Epithelial cell of prostate (primary cell): ENCODE measurements at places on chromosomes 3 and 15.

DNA sequence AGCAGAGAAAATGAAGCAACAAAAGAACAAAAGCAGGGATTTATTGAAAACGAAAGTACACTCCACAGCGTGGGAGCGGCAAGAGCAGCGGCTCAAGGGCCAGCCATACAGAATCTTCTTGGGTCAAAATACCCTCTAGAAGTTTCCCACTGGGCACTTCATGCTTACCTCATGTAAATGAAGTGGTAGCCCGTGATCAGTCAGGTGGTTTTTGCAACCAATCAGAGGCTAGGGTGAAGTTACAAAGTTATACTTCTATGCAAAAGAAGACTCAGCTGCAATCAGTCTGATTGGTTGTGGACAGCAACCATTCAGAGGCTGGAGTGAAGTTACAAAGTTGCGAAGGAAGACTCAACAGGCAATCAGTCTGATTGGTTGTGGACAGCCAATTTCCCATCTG lies 37.8 kb upstream of the TRH start:
- no peak for DNase-seq

DNA sequence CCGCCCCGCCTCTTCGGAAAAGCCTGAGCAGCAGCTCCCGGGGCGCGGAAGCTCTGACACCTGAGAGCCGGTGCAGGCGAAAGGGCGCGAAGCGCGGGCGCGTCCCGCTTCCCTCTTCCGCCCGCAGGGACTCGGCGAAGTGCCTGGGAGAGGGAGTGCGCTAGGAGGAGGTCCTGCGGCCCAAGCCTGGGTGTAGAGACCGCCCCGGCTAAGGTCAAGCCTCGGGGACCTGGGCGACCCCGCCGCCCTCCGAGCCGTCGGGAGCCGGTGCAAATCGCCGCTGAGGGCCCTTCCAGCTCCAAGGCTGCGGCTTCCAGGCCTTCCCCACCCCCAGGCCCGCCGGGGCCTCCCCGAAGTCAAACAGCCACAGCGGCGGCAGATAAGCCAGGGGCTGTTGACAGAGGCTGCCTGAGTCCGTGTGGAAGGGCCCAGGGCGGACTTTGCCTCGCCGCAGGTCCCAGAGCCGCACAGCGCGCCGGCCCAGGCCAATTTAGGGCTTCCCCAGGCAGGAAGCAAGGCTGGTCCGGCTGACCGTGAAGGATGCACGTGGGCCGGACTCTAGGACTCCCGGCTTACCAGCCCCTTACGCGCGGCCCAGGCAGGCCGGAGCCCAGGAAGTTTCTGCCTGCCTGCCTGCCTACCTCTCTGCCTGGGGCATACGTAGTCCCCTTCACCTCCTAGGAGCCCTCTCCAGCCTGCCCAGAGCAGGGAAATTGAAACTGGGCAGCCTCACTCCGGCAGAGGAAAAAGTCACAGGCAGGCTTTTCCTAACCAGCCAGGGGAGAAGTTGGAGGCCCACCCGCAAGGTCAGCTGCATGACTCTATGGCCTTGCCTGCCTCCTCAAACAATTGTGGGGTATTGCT lies 2.3 kb downstream of the ITPKA start:
- no peak for DNase-seq

- DNase-seq = no peak
Measured at GRCh38 chr3:108408883-108409799, 101.3 kb downstream of the MYH15 start.

DNA sequence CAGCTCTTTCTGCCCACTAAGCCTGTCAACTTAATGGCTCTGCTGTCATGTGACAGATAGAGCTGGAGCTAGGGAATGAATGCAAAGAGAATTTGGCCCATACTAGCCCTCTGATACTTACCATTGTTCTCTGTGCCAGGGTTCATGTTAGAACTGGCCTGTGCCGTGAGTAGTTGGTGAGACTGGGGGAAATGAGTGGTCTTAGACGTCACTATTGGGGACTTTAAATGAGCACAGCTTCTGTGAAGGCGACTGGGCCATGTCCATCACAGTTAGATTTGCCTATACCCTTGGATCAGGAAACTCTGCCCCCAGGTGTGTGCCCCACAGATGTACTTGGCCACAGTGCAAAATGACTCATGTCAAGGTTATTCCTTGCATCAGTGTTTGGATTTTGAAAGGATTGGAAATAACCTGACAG lies 124.9 kb downstream of the PTPRG start:
- no peak for DNase-seq

- DNase-seq = peak; percentile 27
Measured at GRCh38 chr3:113231391-113231790, 20.0 kb downstream of the BOC start.

- DNase-seq = no peak
Measured at GRCh38 chr3:46092702-46093080, 65.4 kb upstream of the XCR1 start.

- no peak for DNase-seq
Measured at GRCh38 chr3:128488636-128488990, 4.4 kb downstream of the GATA2 start.

- DNase-seq = no peak
Measured at GRCh38 chr3:127212711-127213110, 19.8 kb downstream of the PRR23E start.
